ENCODE measurements at places on chromosomes 6 and 20.

DNA sequence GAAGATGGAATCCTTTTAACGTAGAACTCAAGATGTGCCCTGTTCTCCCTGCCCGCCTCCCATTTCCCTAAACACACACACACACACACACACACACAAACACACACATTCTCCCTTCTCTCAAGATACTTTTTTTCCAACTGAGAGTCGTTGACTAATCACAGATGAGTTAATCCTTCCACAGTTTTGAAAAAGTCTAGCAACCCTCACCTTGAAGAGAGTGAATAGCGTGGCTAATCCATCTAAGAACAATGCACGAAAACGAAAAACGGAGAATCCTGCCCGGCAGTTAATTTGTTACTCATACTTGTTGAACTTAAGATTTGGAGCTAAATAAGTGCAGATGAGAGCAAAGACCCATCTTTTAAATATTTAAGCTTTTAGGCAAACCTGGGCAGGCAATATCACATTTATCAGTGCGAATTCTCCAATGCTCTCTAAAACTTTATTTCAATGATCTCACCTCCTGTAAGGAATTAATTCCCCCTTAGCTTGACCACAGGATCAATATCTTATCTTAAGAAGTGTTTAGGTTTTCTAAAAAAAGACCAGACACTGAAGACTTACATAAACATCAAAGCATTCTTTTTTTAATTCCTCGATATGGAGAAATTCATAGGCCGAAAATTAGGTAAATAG lies 1.1 kb downstream of the AGPAT4 start:
- DNase-seq, result no peak

DNA sequence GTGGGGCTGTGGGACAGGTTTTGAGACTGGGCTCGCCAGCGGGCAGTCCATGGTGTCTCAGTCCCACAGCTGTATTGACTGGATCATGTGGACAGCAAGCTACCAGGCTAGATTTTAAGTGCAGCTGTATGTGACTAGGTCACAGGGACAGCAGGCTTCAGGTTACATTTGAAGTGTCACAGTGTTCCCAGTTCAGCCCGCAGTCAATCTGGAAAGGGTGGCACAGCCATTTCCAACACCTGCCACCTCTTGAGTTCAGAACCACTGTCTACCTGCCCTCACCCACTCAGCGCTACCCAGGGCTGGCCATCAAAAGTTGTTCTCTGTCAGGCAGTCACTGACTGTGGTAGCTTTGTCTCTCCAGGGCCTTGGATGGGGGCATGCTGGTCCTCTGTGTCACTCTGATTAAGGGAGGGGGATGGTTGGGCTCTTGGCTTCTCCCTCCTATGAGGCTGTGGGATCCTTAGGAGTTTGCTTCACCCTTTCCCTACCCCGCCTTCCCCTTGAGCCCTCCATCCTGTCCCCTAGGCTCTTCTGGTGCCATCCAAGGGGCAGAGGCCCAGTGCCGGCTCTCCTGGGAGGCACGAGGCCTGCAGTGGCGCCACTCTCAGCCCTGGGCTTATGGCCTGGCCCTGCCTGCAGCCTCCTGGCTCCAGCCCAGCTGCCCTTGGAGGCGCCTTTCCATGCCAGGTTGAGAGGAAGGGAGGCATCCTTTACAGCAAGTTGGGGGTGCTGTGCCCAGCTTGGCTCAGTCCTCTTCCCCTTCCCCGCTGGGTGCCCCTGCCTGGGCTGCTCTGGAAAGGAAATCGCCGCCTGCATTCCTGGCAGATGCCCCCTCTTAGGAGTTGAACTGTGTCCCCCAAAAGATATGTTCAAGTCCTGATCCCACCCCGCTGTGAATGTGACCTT lies 44.9 kb downstream of the PNLDC1 start:
- DNase-seq, result no peak

DNA sequence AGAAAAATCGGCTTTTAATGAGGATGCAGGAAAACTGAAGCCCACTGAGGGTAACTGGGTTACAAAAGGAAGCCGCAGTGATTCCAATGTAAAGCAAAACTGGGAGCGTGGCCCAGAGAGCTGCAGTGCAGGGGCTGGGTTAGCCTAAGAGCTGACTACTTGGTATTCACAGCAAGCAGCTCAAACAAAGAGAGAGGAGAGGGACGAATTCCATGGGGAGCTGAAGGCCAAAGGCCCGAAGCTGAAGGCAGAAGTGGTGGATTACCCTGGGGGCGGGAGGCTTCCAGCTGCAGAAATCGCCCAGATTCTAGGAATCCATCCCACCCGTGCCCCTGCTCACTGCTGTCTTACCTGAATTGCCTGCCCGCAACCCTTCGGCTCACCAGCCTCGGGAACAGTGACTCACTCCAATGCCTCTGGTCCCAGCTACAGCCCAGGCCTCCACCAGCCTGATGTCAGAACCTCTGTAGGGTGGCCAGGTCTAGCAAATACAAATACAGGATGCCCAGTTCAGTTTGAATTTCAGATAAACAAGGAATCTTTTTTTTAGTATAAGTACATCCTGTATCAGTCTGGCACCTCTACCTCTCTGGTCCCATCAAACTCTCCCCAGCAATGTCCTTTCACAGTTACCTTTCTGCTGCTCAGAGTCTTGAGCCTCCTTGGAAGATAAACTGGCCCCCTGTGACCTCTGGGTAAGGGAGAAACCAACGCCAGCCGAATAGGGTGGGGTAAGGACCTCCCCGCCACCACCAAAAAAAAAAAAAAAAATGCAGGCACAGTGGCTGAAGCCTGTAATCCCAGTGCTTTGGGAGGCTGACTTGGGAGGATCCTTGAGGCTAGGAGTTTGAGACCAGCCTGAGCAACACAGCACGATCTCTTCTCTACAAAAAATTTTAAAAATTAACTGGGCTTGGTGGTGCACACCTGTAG lies 14.6 kb upstream of the ZMYND8 start:
- DNase-seq, result no peak

DNA sequence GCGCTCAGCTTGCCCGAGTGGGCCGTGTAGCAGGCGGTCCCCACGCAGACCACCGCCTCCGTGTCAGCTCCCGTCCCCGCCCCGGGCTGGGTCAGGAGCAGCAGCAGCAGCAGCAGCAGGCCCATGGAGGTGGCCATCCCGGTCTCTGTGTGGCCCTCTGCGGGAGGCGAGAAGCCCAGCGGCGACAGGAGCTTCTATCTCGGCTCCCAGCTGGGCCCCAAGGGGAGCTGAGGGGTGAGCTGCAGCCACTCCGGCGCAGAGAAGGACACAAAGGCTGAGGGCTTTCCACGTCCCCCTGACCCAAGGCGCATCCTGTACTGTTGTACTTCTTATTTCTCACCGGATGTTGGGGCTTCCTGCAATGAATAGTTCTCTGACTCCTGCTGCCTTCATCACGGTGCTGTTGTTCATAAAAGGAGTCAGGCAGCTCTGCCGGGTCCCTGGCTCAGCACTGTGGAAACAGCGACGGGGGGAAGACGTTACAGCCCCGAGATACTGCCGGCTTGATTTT lies at the start of gene CD93:
TSS of gene CD93 (minus strand) at position 269 of the 511 bp plus-strand sequence. CDS start at position 137, 132 bp downstream.
- no peak for DNase-seq

- no peak for DNase-seq
These were observed 82.7 kb upstream of the CNR1 start for GRCh38 chr6:88248709-88249321.

DNA sequence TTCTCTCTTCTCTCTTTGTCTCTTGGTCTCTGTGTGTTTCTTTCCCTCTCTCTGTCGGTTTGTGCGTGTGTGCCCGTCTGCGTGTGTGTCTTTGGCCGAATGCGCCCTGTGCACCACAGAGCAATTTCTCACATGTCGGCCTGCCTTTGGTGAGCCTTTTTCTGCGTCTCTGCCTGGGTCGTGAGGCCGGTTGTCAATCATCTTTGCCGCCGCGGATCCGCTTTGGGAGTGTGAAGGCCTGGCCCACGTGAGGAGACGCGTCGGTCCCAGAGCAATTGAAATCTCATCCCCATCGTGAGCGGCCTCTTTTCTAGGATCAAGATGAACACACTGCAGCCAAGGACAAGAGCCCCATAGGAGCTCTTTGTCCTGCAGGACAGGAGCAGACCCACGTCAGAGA lies 580.7 kb upstream of the ZNF337 start:
- DNase-seq, result no peak

- no peak for DNase-seq
These were observed 26.1 kb downstream of the BTBD3 start for GRCh38 chr20:11943778-11944177.

DNA sequence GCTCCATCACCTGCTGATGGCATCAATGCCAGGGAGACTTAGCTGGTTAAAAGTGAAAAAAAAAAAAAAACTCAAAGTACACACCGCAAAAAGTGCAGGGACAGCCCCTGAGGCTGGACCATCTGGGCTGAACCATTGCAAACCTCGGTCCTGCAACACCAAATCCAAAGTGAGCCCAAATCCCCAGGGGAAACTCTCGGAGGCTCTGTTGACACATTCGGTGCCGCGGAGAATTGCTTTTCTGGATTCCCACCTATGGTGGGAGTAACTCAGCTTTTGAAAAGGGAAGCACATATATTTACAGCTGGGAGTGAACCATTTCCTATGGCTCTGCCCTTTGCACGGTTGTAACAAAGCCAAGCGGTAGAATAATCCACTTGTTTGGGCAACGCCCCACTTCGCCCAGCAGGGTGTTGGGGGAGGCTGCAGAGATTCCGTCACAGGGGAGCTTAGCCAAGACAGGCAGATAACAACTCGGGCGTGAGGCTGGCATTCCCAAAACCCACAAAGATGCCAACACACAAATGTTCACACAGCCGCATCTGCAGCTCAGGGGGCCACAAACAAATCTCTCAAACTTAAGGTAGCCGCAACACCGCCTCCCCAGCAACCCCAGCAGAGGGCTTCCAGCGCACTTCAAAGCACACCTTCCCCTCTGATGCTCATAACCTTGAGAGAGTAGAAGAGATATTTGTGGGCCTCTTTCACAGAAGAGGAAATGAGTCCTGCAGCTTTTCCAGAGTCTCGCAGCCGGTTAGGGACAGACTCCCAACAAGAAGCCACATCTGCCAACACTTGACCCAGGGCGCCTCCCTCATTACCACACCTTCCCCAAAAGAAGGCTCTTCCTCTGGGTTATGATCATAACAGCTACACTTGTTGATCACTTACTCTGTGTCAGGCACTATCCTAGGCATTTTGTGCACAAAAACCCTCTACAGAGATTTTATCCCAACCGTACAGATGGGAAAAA lies 11.4 kb downstream of the ZC3H12D start:
- DNase-seq, result no peak

GRCh38 chr6:122995921-122996793 lies at the start of gene CLVS2:
Gene CLVS2 (plus strand): TSS chr6:122996235. CDS start chr6:122997778, 1,543 bp downstream.
- DNase-seq, result no peak

- DNase-seq, result no peak
These were observed 148.8 kb downstream of the ARID1B start for GRCh38 chr6:156925718-156926607.

DNA sequence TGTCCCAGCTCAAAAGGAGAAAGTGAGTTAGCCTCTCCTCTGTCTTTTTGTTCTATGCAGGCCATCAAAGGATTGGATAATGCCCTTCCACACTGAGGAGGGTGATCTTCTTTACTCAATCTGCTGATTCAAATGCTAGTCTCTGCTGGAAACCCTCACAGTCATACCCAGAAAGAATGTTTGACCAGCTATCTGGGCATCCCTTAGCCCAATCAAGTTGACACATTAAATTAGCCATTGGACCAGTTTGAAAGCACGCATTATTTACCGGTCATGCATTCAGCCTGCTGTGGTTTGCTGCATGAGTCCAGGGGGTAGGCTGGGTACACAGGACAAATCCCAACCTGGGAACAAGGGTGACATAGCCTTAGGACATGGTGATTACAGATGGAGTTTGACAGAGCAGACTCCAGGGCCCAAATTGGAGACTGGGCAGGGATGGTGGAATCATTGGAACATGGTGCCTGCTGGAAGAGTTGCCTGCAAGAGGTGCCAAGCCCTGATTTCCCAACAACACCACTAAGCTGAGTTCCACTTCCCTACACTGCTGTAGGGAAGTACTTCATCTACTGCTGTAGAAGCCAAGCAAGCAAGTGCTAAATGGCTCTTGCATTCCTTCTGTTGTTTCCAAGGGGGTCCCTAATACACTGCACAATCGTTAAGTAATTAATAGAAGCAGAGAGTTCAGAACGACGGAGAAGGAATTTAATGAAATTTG lies 87.7 kb downstream of the RNF182 start:
- DNase-seq, result no peak

DNA sequence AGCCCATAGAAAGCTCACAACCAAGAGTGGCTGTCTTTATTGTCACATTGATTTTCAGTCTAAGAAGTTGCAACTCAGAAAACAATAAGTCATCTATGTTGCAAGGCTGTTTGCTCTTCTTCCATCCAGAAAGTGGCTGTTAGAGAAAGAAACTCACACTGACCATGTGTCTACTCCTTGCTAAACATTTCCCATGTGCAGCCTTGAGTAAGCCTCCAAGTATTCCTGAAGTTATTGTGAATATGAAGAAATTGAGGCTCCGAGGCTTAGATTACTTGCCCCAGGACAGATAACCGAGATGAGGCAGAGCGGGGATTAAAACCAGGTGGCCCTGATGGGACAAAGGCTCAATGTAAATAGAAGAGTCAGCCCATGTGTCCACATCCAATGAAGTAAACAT lies 105.0 kb downstream of the SPTLC3 start:
- no peak for DNase-seq

DNA sequence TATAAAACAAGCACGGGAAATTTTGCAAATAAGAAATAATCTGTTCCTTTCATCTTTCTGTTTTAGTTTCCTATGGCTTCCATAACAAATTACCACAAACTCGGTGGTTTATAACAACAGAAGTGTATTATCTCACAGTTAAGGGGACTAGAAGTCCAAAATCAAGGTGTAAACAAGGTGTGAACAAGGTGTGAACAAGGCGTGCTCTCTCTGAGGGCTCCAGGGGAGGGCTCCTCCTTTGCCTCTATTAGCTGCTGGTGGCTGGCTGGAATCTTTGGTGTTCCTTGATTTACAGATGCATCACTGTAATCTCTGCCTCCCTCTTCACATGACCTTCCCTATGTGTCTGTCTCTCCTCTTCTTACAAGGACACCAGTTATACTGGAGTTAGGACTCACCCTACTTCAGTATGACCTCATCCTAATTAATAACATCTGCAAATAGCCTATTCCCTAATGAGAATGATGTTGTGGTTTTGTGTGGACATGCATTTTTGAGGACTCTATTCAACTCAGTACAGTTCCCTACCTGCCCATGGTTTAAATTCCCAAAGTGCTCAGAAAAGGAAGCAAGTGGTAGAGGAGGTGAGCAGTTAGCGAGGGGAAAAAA lies 17.5 kb upstream of the BMP5 start:
- no peak for DNase-seq

- DNase-seq, result no peak
These were observed 42.0 kb upstream of the BCAS1 start for GRCh38 chr20:54112221-54112884.

DNA sequence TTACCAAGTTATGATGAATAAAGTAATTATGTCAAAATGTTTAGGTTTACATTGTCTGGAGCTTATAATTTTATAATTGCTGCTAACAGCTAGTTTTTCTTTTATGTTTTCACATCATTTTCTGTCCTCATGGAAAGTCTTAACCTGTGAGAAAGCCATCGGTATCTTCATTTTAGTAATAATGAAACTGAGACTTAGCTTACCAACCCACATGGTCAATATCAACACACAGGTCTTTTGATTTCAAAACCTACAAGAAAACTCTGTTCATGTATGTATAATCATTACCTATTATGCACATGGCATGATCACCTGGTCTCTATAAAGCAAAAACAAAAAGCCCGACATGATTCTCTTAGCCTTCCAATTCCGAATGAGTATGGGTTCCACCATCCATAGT lies 61.9 kb downstream of the KCNQ5 start:
- no peak for DNase-seq
